ENCODE measurements at places on chromosomes 3 and 15.

DNA sequence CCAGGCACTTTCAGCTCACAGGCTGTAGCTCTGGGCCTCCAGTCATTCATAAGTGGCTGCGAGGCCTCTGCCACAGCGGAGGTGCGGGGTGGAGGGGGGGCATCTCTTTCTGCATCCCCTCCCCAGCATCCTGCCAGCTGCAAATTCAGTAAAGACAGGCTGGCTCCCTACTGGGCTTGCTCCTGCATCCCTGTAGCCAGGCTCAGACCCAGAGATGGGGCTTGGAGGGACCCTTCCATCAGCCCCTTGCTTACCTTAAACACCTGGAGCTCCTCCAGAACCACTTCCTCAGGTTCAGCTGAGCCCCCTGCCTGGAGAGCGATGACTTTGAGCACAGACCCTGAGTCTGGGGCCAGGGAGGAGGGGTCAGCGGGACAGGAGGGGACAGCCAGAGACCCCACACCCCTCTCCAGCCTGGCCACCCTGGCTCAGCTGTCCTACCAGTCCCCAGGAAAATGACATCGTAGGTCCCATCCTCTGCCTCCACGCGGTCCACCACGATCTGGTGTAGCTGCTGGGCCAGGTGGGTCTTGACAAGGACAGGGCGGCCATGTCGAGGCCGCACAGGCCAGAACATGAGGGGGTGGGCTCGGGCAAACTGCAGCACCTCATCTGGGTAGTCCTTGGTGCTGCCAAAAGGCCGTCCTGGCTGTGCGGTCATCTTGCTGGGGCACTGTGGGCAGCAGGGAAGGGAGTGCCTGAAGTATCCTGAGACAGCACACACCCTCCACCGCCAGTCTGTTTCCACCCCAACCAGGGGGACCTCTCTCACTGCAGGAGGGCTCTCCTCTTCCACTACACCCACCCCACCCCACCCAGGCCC, 5.3 kb downstream of the SEMA3G start:
- DNase-seq: no peak

GRCh38 chr3:113277414-113277813, 66.1 kb downstream of the BOC start:
- no peak for DNase-seq

- no peak for DNase-seq
Measured at GRCh38 chr3:69014022-69014580, 617 bp upstream of the EOGT start.

GRCh38 chr15:63118854-63119253, 2.8 kb upstream of the LACTB start:
- DNase-seq: no peak

- no peak for DNase-seq
Measured at GRCh38 chr3:120526011-120526870, 69.9 kb upstream of the NDUFB4 start.

DNA sequence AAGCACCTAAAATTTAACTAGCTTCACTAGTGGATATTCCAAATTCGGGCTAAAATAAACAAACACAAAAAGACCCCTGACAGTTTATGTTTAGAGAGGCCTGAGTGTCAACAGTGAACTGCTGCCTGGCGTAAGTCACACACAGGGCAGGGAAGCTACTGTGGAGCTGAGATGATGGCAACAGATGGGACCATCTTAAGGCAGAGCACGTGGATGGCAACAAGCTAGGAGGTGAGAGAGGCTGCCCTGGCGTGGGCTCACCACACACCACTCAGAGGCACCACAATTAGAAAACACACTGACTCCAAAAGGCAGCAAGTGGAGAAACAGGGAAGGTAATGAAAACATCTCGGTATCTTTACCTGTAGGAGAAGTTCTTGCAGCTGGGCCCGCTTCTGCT, 93.3 kb downstream of the ATP1B3 start:
- no peak for DNase-seq

DNA sequence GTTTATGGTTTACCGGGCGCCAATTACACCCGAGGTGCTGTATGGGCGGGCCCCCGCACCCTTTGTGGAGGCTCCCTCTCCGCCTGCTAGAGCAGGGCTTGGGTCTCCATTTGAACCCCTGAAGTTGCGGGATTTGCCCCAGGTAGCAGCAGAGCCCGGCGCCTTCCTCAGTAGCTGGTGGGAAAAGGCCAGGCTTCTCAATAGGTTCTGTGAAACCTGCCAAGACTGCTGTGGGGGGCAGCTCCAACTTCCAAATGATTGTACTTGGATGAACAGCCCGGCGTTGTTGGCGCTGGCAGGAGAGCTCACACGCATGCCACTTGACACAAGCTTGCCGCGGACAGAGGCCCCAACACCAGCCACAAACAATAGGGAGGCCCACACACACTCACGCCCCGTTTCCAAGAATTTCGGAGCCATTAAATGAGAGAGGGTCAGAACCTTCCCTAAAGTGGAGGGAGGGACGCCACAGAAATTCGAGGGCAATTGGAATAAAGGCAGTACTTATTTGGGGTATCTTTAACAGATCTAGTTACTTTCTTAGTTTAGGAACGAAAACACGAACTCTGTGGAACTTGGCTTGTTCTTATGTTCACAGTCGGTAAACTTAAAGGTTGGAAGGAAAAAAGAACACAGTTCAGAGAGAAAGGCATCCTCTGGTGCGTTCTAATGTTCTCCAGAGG, 1.4 kb downstream of the EPHB3 start:
- no peak for DNase-seq

GRCh38 chr3:140162551-140162950, 227.6 kb downstream of the CLSTN2 start:
- no peak for DNase-seq

DNA sequence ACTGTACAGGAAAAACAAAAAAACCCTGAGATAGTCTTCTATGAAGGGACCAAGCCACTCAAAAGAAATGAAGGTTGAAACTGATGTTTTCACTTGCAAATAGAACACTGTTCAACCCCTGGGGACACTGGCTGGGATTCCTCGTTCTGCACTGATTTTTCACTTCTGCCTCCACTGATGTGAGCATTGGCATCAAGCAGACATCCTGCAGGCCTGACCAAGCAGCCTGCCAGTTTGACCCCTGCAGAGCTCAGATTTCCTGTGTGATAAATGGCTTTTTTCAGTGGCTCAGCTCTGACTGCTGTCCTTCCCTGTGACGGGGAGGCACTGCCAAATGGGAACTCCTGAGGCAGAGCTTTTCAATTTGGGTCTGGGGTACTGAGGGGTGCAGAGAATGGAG, 50.0 kb downstream of the RASGRP1 start:
- no peak for DNase-seq
